ENCODE measurements at places on chromosomes 1 and 21. TPM values are rescaled to one million over a fixed set of nuclear protein-coding genes. Genes with fewer than 3 reads are reported as not detected.

DNA sequence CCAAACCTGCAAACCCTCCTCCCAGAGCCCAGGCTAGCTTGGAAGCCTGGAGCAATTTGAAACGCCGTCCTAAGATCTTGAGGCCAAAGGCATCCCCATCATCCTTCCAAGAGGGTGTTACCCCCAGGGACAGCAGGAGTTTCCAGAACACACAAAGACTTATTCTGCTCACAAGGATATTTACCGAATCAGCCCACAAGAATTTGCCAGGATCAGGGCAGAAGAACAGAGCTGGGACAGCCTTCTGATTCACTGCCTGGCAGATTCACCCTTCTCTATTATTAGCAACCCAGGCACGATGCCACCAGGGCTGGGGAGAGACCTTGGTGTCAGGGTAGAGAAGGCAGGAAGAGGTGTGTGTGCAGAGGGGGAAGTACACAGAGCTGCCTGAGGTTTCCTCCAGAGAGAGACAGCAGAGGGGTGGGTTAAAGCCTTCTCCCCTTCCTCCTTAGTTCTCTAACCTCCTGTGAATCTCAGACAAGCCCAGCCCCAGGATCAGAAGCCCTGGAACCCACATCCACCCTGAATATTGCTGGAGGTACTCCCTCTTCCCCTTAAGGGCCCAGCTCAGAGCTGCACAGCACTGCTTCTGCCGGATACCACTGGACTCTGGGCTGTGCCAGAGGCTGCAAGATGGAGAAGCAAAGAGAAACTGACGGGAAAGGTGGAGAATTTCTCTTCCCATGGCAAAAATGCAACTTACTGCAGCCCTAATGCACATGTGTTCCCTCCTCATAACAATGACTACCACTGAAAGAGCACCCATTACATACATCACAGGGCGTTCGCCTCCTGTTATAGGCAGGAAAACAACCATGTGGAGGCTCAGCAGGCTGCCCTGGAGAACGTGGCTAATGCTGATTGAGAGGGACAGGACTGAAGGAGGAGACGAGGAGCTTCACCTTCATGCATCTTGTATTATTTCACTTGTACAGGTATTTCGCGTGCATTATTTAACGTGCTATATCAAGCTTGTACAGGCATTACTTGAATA, 61.8 kb downstream of the ITPKB start:
- DNase-seq: no peak

RSPH1 gene
- 4.4 TPM for polyA plus RNA-seq

GUK1 gene
- polyA plus RNA-seq: 144 TPM

BRDT gene
- 0.39 TPM for polyA plus RNA-seq

DNA sequence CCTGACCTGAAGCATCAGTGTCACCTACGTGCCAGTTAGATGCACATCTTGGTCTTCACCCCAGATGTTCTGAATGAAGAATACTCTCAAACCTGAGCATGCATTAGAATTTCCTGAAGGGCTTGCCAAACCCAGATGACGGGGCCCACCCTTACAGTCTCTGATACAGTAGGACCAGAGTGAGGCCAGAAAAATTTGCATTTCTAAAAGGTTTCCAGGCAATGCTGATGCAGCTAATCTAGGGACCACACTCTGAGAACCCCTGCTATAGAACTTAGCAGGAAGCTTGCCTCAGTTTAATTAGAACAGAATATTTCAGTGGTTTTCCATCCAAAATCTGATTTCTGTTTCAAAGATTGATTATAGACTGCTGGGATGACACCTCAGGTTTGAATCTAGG, 9.9 kb upstream of the CTBS start:
- no peak for DNase-seq
